ENCODE measurements at places on chromosomes 16 and 17. TPM values are rescaled to one million over a fixed set of nuclear protein-coding genes. Genes with fewer than 3 reads are reported as not detected.
A peak's percentile ranks its signal among the peaks of the same experiment; 100 is the strongest.

DNA sequence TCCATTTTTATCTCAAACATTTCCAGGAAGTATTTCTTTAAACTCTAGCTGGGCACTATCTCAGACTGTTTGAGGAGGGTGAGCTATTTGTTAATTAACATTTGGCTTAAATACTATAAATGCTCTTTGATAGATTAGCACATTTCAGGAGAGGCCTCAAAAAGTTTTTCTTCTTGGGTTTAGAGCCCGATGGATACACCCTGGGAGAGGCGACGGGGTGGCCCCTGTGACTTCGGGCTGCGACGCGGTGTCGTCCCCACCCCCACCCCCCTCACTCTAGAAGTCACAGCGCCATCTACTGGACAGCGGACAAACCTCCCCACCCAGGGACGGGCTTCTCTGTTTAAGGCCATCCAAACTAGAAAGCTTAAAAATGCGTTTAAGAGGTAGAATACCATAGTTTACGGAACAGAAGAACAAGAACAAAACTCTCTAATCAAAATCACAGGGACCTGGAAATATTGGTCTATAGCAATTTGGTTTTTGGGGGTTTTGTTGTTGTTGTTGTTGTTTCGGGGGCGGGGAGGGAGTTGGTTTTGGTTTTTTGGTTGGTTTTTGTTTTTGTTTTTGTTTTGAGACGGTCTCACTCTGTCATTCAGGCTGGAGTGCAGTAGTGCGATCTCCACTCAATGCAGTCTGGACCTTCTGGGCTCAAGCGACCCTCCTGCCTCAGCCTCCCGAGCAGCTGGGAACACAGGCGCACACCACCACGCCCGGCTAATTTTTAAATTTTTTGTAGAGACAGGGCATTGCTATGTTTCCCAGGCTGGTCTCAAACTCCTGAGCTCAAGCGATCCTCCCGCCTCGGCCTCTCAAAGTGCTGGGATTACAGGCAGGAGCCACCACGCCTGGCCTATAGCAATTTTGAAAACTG lies 254.4 kb downstream of the C16orf95 start:
- peak; percentile 73 for DNase-seq

- DNase-seq: no peak
Measured at GRCh38 chr17:7774055-7774521, 56.5 kb downstream of the DNAH2 start.

- no peak for DNase-seq
Measured at GRCh38 chr17:43952351-43952723, 1.4 kb downstream of the PYY start.

GRCh38 chr16:50916040-50916439 lies 174.2 kb downstream of the CYLD start:
- DNase-seq: no peak

- DNase-seq: no peak
Measured at GRCh38 chr16:50297301-50298074, 31.1 kb downstream of the ADCY7 start.

- DNase-seq: no peak
Measured at GRCh38 chr17:76263896-76264295, 1.3 kb upstream of the UBALD2 start.

DNA sequence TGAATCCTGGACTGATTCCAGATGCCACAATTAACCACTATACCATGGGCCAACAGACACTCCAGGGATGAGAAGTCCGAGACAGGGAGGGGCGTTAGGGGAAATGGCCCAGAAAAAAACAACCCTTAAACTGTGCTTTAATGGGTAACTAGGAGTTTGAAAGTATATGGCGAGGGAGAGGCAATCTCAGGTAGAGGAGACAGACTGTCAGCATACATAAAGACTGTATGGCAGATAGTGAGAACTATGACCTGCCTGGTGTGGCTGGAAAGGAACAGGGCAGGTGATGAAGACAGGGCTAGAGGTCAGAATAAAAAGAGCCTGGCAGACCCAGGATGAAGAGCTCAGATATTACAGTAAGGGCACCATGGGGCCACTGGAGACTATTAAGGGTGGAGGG lies 8.1 kb downstream of the ZZEF1 start:
- DNase-seq: no peak

DNA sequence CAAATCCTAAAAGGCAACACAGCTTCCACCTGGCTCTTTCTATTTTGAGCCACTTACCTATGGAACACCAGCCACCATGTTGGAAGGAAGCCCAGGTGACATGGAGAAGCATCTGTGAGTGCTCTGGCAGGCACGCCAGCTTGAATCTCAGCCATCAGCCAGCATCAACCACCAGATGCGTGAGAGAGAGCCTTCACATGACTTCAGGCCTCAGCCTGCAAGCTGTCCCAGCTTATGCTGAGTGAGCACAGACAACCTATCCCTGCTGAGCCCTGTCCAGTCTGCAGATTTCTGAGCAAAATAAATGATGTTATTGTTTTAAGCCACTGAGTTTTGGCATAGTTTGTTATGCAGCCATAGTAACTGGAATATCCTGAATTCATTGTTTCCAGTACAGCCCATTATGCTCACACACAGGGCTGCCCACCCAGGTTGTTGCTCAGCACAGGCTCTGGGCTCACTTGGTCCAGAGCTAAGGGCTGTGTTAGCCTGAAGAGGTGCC lies 35.1 kb downstream of the TMEM238L start:
- DNase-seq: no peak

DNA sequence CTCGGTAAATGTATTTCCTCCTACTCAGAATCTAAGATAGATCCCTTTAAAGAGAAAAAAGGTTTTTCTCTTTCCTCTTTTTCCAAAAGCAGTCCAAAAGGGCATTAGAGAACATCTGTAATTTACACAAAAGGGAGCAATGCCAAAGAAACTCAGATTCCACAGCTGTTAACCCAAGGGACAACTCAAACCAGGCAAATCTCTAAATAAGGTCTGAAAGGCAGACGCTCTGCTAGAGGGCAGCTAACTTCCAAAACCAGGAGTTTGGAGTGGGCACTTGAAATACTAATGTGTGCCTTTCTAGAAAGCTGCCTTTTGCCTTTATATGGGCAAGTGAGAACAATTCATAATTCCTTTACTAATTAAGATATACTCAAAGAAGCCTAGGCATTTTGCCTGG lies 435.7 kb downstream of the ZFHX3 start:
- no peak for DNase-seq

GRCh38 chr16:2040787-2041522 lies 6.7 kb downstream of the NTHL1 start:
- no peak for DNase-seq

DNA sequence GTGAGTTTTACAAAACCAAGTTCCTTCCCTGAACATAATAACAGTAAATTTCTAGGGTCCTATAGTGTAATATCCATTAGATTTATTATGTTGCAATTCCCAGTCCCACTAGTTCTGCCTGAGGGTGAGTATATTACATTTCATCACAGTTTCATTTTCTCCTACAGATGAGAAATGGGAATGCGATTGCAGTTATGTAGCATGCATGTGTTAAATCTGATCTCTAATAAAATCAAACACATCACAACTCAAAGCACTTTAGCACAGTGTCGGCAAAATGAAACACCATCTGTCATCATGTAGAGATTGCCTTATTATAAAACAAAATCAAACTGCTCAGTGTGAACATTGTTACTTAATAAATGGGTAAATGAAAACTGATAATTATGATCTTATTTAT lies 180.5 kb upstream of the TOX3 start:
- DNase-seq: no peak

- DNase-seq: peak; percentile 57
Measured at GRCh38 chr16:89256651-89257254, 39.2 kb downstream of the ZNF778 start.

DNA sequence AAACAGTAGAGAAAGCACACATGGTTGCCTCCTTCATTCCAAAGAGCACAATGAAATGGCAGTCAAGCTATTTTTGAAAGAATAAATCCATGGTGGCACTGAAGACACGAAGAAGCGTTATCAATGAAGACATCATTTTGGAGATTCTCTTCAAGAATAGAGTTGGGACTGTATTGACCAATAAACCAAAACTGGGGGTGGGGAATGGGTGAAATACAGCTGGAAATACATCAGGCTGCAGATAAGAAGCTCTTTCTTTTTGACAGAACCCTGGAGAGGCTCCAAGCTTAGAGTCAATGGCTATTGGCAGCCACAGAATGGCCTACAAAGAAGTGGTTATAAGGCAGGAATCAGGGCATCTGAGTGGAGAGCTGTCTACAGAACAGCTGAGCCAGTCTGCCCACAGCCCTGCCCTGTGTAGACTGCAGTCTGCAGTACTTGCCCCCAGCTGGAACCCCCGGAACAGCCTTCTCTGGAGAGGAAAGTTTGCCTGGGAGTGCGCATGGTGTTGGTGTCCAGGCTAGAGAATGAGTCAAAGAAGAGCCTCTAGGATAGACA lies 100.4 kb downstream of the STX8 start:
- no peak for DNase-seq

DNA sequence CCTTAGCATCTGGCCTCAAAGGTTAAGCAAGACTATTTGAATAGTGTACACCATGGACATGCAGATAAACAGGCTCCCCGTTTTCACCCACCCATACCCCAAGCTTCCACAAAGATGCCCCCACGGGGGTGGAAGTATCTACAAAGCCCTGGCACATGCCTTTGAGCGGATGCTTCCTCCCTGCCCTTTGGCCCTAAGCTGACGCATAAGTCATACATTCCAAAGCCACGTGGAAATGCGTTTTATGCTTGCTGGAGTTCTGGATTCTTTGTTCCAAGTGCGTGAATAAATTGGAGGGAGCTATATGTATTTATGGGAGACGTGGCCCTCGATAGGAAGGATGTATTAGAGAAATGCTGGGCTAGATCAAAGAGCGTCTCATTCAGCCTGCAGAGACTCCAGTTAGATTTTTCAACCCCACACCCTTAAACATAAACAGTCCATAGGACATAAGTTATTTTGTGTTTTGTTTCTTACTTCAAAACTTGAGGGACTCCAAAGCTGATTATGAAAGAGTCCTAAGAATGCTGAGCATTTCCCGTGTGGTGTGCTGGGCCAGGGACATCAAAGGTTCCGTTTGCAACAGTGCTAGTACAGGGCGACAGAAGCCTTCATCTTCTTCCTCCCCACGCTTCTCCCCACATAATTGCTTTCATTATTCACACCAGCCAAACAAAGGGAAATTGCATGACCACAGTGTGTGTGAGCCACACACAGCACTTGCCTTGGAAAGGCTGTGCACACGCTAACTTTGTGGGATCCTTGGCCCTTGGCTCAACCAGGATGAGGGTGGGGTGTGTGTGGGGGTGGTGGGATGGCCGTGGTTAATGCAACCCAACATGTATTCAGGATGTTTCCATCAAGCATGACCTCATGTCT lies 73.6 kb downstream of the WIPI1 start:
- no peak for DNase-seq

DNA sequence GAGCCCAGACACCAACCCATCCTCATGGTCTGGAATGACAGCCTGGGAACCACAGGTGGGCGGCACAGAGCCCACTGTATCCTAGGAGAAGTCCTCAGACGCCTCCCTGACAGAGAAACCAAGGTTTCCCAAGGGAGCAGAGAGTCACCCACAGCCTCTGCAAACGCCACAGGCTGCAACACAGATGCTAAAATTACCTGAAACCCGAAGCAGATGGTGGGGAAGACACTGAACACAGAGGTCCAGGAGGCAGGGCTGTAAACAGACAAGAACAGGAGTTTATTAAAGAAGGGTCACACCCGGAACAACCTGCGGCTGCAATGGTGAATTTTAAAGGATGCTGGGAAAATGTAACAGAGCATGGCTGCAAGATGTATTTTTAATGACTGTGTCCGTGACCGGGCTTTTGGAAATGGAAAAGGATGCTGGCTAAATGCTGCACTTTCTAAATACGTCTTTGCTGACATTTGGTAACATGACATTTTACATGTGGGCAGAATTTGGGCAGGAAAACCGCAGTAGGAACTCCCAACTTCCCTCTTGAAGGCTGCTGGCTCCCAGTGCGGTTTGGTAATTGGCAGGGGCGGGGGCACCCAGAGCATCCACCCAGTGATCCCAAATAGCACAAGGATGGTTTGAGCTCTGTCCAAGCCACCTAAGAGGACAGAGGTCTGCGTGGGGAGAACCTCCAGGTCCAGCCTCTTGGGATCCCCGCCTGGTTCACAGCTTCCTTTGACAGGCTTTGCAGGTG lies 13.1 kb downstream of the SLC38A8 start:
- DNase-seq: no peak

DNA sequence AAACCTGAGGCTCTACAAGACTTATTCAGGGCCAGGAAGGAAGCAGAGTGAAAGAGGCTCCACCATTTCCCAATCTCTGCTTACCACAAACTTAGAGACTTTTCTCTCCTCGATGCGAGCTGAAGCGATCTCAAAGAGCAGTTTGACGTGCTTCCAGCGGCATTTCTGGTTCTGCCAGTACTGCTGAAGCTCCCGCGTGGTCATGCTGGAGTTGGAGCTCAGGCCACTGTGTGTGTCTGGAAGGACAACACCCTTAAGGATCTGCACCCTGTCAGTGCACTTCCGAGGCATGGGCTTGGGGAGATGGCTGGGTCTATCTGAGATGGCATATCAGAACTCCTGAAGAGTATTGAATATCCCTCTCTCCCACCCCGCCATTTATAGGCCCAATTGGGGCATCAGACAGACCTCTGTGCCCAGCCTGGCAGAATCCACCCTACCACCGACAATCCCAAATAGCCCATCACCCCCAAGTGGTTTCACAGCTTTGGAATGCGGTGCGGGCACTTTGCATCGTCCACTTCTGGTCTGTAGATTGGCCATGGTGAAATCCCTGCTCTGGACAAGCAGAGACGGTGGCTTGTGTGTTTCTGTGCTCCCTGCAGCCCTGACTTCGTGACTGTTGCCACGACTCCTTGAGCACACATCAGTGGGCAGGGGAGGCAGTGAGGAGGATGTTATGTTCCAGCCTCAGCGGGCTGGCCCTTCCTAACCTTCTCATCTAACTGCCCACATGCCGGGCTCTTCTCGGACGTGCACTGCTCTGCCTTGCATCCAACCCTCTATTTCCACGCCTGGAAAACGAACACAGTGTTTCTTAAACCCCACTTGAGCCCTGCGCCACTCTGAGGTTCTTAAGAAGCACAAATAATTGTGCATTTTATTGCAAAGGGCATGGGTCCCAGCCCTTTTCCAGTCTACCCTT lies 5.2 kb downstream of the SNX20 start:
- no peak for DNase-seq

GRCh38 chr16:22314661-22315626 lies 17.7 kb downstream of the POLR3E start:
- DNase-seq: no peak

GRCh38 chr17:17692353-17693252 lies 11.3 kb downstream of the RAI1 start:
- no peak for DNase-seq

- no peak for DNase-seq
Measured at GRCh38 chr16:75304521-75305363, 53.3 kb upstream of the BCAR1 start.

The CCDC78 gene
- polyA plus RNA-seq: 2.7 TPM

The HEATR3 gene
- 17.2 TPM for polyA plus RNA-seq

The KRTAP9-2 gene
- polyA plus RNA-seq: not detected

The KRT27 gene
- not detected for polyA plus RNA-seq

The AATF gene
- 49.9 TPM for polyA plus RNA-seq

The RFWD3 gene
- polyA plus RNA-seq: 28.8 TPM

The OR2C1 gene
- 0.67 TPM for polyA plus RNA-seq

The CRISPLD2 gene
- polyA plus RNA-seq: 6.8 TPM

The INO80E gene
- polyA plus RNA-seq: 65.6 TPM

The CMTM3 gene
- polyA plus RNA-seq: 61.2 TPM

The SP6 gene
- polyA plus RNA-seq: 1.6 TPM

The HELZ gene
- 30.8 TPM for polyA plus RNA-seq

The TRPV3 gene
- 1.3 TPM for polyA plus RNA-seq

The CBX2 gene
- 33.3 TPM for polyA plus RNA-seq
